ENCODE measurements at places on chromosomes 2 and 18. TPM values are rescaled to one million over a fixed set of nuclear protein-coding genes. Genes with fewer than 3 reads are reported as not detected.

FOSL2 gene
- 156 TPM for total RNA-seq

CDCA7 gene
- 4.6 TPM for total RNA-seq

- H3K36me3 ChIP-seq: peaks cover 25% of the 10 kb centered on the region
- no peak for DNase-seq
- H3K27me3 ChIP-seq: no peaks in the 10 kb centered on the region
- H3K4me3 ChIP-seq: no peak overlapping the region
These were observed 305.9 kb upstream of the CCDC68 start for GRCh38 chr18:55265130-55265675.

DNA sequence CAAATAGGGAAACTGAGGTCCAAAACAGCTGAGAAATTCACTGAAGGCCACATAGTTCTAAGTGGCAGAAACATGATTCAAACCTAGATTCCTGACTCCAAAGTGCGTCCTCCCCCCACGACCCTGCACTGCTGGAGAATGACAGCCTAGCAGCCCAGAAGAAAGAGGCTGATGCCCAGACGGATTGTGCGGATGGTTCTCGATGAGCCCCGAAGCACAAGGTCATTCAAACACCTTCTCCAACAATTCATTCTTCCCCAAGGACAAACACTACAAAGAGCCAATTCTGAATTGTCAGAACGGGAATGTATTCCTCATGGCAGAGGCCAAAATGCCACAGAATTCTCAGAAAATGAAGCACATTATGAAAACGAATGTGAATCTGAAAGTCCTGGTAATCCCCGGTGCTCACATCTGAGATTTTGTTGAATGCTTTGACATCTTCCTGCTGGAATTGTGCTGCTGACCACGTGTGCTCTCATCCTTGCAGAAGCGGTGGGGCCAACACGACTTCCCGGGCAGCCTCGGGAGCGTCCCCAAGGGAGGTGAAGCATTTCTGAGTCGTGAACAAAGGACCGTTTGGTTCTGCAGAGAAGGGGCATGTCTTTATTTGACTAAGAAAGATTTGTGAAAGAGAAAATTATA, 337.0 kb downstream of the EIPR1 start:
- H3K36me3 ChIP-seq: no peaks in the 10 kb centered on the region
- DNase-seq: no peak
- no peak overlapping the region for H3K27ac ChIP-seq
- H3K27me3 ChIP-seq: no peaks in the 10 kb centered on the region

DNA sequence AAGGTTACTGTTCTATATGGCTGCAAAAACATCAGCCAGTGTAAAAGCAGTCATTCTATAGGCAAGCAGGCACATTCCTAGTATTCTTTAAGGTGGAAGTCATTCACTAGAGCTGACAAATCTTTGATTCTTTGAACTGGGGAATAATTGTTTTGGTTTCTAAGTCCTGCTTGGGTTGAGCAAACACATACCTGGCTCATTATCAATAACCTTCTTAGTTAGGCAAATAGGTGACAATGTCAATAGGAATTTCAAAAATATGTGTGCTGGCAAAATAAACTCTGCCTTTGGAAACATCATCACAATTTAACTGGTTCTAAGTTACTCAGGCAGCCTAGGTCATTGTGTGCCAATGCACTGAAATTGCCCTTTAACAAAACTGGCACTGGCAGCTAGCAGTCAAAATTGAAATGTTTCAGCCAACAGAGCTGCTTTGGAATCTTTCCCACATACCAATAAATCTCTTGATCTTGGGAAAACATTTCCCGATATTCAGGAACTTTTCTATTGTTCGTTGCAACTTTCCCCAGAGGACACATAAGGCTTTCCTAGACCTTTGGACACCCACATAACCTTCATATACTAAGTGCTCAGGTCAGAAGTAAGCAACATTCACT, 402.0 kb upstream of the MMADHC start:
- no peak overlapping the region for H3K4me3 ChIP-seq
- H3K36me3 ChIP-seq: no peaks in the 10 kb centered on the region
- no peak overlapping the region for H3K27ac ChIP-seq
- H3K27me3 ChIP-seq: no peaks in the 10 kb centered on the region

RUFY4 gene
- total RNA-seq: not detected

- H3K36me3 ChIP-seq: no peaks in the 10 kb centered on the region
- H3K4me1 ChIP-seq: no peaks in the 10 kb centered on the region
- no peak overlapping the region for H3K27ac ChIP-seq
These were observed 343.1 kb upstream of the SLC39A10 start for GRCh38 chr2:195313962-195314361.

Data from astrocyte (in vitro differentiated cells and primary cell).